ENCODE measurements at places on chromosomes 1 and 21.

DNA sequence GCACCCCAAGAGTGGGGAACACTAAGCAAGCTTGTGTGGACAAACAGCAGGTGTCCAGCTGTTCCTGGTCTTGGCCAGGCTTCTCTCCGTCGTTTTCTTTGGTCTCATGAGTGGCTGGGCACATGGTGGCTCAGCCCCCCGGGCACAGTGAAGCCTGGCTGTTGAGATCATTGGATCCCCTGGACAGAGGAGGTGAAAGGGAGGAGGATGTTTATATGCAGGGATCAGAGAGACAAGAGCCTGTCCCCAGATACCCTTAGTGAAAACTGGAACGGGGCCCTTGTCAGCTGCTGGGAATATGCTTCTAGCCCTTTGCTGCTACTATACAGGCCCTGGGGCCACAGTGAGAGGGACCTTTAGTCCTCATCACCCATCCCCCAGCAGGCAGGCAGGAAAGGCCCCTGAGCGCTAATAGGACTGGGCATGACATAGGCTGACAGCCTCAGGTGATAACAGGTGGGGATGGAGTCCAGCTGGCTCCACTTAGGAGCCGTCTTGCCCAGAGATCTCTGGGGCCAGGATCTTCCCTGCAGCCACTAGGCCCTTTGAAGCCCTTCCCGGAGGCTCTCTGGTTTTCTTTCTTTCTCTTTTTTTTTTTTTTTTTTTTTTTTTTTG, 16.4 kb downstream of the EPHA8 start:
- DNase-seq: no peak

DNA sequence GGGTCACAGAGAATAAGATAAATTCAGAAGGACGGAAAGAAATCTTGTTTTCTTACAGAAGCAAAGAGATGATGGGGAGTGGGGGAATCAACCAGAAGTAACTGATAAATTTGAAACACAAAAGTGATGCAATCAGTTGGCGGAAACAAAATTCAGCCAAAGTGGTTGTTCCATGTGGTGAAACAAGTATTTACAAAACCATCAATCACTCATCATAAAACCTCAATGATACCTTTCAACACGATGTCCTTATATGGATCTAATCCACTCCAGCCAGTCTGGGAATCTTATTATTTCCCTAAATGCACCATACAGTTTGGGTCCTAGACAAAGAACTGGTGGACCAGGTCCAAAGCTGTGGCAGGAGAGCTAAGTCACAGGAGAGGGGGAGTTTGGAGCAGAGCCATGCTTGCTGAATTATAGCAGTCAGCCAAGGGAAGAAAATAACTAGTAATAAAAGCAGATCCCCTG, 303.8 kb upstream of the LRRC7 start:
- no peak for DNase-seq

- DNase-seq: peak; percentile 54
Measured at GRCh38 chr1:206590025-206590758, 22.1 kb downstream of the EIF2D start.

GRCh38 chr1:3321559-3322449, 132.7 kb upstream of the ARHGEF16 start:
- DNase-seq: no peak

DNA sequence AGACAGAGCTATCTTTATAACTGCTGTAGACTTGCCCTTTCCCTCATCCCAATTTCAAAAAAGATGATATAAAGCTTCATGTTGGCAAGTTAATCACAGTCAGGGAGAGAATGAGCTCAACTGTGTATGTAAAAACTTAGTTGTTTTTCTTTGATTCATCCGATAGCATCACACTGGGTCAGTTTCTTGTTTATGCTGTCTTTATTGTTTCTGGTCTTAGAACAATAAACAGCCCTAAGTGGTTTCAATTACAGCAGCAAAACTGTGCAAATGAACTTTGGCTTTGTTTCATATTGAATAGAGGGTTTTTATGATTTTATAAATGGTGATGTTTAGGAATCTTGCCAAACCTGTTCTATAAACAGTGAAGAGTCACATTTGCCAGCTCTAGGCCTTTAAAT, 423.8 kb upstream of the CXADR start:
- no peak for DNase-seq

DNA sequence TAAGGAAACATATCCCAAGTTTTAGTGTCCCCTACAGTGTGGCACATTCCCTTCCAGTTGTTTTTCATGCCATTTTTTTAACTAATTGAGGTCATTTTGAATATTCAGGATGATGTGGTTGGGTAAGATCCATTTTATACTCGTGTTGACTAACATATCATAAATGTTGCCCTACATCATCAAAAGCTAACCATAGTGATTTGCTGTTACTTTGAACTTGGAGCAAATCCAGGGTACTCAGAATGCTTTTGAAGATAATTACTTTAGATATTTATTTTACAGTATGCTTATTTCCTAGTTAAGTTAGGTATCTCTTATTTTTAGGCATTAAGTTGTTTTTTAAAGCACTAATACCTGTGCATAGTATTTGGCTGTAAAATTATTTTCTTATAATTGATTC, 57.8 kb downstream of the DYRK1A start:
- no peak for DNase-seq

GRCh38 chr1:200410566-200410878, 686 bp upstream of the ZNF281 start:
- DNase-seq: no peak

DNA sequence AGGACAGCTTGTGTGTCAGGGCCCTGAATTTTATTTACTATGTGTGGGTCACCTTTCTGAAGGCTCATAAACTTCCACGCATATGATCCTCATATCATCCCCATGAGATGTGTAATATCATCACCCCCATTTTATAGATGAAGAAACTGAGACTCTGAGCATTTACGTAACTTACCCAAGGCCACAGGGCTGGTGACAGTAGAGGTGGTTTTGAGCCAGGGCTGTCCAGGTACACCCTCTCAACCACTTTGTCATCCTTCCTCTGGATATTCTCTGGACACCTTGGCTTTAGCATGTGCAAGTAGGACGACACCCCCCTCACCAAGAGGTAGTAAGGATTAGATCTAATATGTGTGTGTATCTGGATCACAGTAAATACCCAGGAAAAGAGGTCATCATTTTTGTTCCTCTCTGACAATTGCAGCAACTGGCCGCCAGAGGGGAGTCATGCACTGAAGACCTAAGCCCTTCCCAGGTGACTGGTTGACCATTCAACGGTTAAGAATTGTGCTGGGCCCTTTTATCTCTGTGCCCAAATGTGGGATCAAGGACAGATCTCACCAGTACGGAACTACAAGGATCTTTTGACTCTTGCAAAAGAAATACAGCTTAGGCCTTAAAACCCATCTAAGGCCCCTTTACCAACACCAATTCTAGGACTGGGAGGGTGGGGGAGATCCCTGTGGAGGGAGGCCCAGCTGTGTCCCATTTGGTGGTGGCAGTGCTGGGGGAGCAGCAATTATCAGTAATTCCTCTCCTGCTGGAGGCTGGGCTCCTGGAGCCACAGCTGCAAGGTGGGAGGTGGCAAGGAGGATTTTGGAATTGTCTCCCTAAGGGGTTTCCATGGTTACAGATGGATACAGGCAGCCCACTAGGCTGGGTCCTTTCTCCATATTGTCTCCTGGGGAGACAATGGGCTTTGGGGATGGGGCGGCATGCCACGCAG, 13.7 kb upstream of the E2F2 start:
- peak; percentile 71 for DNase-seq

GRCh38 chr1:221334062-221334461, 407.8 kb downstream of the DUSP10 start:
- no peak for DNase-seq

DNA sequence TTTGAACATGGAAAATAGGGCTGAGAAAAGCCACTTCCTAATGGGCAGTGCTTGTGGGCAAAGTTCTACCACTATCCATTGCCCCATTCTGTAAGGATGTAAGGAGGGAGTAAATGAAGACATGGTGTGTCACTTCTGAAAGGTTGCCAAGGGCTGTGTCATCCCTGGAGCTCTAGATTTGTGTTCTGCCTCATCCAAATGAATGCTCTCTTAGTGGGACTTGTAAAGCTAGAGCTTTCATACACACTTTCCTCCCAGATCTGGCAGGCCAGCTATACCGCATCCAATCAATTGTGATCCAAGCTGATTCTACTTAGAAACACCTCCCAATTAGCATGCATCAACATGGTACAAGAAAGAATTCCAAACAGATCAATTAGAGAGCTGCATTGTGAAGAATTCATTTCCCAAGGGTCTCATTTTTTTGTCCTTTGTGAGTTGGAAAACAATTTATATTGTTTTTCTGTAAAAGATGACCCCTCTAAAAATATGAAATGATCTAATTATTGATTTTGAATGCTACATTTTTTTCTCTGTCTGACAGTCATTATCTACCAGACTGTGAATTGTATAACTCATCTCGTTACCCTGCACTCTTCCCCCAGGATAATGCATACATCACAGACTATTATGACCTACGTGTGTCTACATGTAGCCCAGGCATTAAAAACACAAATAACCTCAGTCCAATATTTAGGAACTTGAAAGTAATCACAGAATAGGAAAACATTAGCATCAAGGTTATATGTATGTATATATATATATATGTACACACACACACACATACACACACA, 117.1 kb upstream of the DUSP10 start:
- no peak for DNase-seq

- no peak for DNase-seq
Measured at GRCh38 chr1:199720496-199720895, 307.0 kb upstream of the NR5A2 start.

DNA sequence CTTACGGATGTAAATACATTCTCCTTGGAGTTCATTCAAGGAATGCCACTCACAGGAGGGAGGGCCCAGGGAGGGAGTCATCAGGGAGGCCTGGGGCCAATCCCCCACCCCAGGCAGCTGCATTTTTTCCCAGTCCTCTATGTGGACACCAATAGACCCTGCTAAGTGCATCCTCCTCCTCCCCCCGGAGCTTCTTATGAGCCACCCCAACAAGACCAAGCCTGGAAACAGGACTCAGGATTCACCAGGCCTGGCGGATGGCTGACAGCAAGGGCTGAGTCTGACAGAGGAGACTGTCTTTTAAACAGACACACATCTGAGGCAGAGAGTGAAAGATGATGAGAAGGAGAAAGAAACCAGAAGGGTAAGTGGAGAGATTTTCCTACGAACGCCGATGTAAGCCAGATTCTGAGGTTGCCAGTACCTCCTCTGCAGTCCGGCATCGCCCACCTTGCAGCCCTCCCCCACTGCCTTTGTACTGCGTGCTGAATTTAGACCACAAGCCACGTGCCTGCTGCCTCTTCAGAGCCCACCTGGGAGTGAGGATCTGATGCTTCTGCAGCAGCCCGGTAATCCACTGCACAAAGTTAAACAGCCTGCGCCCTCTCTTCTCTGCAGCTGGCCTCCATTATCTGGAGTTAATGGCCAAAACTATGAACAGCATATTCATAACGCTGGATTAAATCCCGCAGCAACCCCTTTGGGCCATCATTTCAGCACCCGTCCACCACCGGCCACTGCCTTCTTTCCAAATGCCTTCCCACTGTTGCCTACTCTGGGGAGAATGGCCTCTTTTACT, 17.6 kb upstream of the SFPQ start:
- DNase-seq: no peak

DNA sequence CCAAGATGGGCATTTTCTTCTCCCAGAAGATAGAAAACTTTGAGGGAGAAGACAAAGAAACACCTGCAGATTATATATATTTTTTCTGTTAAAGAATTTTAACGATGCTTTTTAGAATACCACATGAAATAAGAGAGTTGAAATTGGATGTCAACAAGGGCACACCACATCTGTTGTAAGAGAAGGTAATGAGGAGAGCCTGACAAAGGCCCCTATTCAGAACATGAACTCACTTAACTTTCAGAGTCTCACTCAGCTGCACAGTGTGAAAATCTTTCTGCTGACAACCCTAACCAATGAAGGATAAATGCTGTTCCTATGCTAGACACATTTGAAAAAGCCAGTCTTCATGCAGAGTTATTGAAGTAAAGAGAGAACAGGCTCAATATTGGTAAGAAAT, 7.3 kb downstream of the KRTAP22-2 start:
- DNase-seq: no peak

Measured in GM10248 (cell line).